LHCN-M2 (cell line): ENCODE measurements at places on chromosomes 6 and 20. TPM values are rescaled to one million over a fixed set of nuclear protein-coding genes. Genes with fewer than 3 reads are reported as not detected.

Gene TCF21
- total RNA-seq: not detected in 2 replicates

Gene SLC35F1
- not detected in 2 replicates for total RNA-seq

DNA sequence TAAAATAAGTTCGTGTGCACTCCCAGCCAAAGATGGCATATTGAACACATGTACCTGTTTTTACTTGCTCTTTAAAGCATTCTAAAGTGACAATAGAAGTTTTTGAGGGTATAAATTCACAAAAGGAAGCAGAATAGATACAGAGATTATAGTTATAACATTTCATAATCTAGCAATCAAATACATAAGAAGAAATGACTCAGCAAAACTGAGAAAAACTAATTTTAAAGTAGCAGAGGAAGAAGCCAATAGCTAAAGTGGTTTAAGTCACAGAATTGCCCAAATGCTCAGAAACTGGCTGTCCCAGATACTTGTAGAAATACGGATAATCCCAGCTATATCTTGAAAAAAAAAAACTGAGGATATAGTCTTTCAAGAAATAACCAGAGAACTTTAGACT is 49.2 kb upstream of the TBC1D32 start:
- no peak for DNase-seq

GRCh38 chr20:3380228-3381070 is 27.0 kb downstream of the DNAAF9 start:
- DNase-seq: no peak

Gene ASIP
- not detected in 2 replicates for total RNA-seq

- peak; percentile 69 for DNase-seq
These were observed 16.0 kb downstream of the MARCKS start for GRCh38 chr6:113873043-113873667.

GRCh38 chr6:71537717-71538116 is 249.1 kb downstream of the OGFRL1 start:
- peak; percentile 52 for DNase-seq

DNA sequence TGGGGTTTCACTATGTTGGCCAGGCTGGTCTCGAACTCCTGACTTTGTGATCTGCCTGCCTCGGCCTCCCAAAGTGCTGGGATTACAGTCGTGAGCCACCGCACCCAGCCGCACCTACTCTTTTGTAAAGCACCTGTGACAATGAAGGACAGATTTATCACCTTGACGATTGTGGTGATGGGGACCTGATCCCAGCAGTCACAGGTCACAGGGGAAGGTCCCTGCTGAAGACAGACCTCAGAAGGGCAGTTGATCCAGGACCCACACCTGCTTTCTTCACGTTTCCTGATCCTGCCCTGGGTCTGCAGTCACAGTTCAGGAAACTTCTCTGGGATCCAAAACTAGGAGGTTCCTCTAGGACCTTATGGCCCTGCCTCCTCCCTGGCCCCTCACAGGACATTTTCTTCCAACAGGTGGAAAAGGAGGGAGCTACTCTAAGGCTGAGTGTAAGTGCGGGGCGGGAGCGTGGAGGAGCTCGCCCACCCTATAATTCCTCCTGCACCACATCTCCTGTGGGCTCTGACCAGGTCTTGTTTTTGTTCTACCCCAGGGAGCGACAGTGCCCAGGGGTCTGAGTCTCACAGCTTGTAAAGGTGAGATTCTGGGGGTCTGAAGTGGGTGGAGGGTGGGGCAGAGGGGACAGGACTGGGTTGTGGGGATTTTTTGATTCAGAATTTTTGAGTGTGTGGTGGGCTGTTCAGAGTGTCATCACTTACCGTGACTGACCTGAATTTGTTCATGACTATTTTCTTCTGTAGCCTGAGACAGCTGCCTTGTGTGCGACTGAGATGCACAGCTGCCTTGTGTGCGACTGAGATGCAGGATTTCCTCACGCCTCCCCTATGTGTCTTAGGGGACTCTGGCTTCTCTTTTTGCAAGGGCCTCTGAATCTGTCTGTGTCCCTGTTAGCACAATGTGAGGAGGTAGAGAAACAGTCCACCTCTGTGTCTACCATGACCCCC is 3.0 kb downstream of the HLA-E start:
- no peak for DNase-seq

- peak; percentile 50 for DNase-seq
These were observed 610 bp downstream of the PSORS1C1 start for GRCh38 chr6:31114970-31115849.

DNA sequence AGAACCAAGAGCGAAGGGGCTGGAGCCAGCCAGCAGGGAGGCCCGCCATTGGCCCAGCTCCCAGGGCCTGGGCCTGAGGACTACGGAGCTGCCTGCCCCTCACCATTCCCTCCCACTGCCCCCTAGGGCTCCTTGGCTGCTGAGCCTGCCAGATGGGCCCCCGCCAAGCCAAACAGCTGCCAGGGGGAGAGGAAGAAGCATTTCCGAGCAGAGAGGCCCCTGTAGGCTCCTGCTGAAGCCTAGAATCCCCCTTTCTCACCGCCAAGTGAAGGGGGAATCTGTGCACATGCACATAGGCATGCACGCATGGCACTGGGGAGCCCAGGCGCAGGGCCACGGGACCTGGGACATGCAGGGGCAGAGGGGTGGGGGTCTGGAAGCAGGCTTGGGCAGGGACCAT is 28.5 kb upstream of the MRPS18A start:
- DNase-seq: no peak

GRCh38 chr6:40413239-40413638 is 173.9 kb downstream of the LRFN2 start:
- no peak for DNase-seq

- no peak for DNase-seq
These were observed 4.2 kb downstream of the HLA-G start for GRCh38 chr6:29831776-29832175.

Gene VWA7
- not detected in 2 replicates for total RNA-seq

Gene DDR1
- total RNA-seq: 43.1 and 47.0 TPM in 2 replicates

Gene IRF4
- total RNA-seq: not detected in 2 replicates

DNA sequence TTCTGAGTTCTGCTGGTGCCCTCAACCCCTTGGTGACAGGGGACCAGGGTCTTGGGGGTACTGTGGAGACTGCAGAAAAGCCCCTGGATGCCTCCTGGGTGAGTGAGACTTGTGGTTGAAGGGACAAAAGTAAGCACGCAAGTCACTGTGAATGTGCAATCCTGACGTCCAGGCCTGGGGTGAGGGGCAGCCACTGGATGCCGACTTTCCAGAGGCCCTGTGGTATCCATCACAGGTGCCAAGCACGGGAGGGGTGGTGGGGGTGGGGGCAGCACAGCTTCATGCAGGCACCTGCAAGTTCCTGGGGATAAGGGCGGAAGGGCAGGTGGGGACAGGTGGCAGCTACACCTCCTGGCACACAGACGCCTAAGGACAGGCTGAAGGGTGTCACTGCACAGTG is 20.1 kb upstream of the UBE2V1 start:
- DNase-seq: no peak

Gene FNDC1
- total RNA-seq: not detected in 2 replicates

GRCh38 chr6:55473722-55474121 is 105.3 kb downstream of the HMGCLL1 start:
- DNase-seq: no peak

- no peak for DNase-seq
These were observed 52.2 kb upstream of the NNAT start for GRCh38 chr20:37468886-37469285.

DNA sequence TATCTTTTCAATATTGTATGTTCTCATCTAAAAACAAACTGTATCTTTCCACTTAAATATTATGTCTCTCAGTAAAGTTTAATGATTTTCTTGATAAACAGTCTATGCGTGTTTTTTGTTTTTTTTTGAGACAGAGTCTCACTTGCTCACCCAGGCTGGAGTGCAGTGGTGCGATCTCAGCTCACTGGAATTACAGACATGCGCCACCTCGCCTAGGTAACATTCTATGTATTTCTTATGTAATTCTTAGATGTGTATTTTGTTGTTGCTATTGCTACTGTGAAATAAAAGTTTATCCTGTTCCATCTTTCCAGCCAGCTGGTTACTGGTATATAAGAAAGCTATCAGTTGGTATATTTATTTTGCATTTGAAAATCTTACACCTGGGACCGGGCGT is 29.4 kb downstream of the ABHD12 start:
- no peak for DNase-seq

DNA sequence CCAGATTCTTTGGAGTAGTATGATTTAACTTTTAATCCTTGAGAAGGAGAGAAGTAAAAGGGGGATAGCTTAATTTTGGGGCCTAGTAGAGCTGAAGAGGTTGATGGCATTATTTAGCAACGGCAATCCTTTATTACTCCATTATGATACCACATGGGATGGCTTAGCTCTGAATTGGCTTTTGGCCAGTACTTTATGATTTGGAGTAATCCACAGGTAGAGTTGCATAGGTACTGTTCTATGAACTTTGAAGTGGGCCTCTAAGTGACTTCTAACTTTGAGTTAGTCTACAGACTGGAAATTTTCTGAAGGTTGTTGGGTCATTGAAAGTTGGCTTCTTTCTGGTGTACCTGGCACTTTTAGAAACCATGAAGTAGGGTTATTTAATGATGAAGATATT is 11.6 kb downstream of the YWHAB start:
- DNase-seq: no peak

- no peak for DNase-seq
These were observed 12.6 kb downstream of the SERPINB6 start for GRCh38 chr6:2958776-2959175.

DNA sequence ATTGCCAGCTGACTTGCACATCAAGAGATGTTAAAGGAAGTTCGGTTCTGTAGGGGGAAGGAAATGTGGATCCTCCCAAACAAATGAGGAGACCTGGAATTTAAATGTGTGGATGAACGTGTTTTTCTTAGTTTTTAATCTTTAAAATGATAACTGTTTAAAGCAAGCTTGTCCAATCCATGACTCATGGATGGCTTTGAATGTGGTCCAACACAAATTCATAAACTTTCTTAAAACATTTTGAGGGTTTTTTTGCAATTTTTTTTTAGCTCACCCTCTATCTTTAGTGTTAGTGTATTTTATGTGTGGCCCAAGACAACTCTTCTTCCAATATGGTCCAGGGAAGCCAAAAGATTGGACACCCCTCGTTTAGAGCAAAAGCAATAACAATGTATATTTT is 12.6 kb downstream of the TUBB2B start:
- peak; percentile 44 for DNase-seq

DNA sequence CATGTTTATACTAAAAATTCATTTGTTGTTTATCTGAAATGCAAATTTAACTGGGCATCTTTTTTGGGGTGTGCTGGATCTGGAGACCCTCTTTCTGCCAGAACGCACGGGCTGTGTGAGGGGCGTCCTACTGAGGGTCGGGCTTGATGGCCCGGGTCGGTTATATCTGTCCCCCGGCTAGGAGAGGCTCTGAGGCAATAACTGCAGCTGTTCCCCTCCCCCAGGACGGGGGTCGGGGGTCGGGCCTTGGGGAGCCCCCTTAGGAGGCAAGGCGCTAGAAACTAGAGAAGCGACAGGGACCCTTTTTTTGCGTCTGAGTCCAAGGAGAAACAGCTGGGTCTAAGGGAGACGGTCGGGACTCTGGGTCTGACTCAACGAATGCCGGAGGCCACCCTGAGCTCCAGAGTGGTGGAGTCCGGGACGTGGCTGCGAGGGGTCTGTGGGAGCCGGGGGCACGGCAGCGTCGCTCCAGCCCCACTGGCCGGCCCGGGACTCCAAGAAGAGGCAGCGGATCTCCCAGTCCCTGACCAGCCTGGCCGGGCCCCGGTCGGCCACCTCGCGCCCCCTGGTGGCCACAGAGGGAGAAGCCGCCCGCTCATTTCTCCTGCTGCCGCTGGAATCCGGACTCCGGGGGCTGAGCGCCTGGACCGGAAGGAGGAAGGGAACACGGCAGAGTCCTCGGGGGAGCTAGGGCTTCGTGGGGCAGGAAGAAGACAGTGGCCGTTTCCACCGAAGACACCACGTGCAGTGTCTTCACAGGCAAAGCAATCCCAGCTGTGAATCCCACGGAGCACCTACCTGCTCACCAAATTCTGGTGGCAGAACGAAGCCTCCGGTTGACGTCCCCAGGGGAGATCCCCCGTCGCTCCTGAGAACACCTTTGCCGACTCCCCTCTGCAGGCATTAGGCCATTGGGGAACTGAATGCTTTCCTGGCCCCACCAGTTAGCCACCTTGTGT is 24.0 kb upstream of the SCML4 start:
- peak; percentile 71 for DNase-seq

GRCh38 chr20:42978184-42978974 is 211.3 kb downstream of the PTPRT start:
- no peak for DNase-seq

- peak; percentile 11 for DNase-seq
These were observed 312.4 kb downstream of the GRIK2 start for GRCh38 chr6:101705866-101706265.

DNA sequence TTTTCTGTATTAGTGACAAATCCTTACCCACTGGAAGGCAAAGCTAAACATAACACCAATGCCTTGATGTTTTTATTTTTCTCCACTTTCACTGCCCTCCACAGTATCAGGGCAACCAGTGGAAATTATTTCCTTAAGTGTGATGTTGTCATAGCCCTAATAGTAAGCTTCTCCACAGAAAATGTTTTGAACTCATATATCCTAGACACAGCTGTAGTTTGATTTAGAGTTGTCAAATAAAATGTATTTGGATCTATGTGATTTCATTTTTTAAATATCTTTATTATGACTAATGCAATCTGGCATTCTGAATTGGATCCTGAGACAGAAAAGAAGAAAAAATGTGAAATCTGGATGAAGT is 70.9 kb upstream of the UFL1 start:
- DNase-seq: no peak

GRCh38 chr6:131023834-131024504 is 39.1 kb downstream of the EPB41L2 start:
- DNase-seq: peak; percentile 79
